ENCODE measurements at places on chromosomes 13 and 19.

GRCh38 chr13:32663660-32664059 is 77.4 kb downstream of the PDS5B start:
- no peak for DNase-seq

GRCh38 chr13:114243971-114244370 is 9.3 kb downstream of the CDC16 start:
- DNase-seq: no peak

DNA sequence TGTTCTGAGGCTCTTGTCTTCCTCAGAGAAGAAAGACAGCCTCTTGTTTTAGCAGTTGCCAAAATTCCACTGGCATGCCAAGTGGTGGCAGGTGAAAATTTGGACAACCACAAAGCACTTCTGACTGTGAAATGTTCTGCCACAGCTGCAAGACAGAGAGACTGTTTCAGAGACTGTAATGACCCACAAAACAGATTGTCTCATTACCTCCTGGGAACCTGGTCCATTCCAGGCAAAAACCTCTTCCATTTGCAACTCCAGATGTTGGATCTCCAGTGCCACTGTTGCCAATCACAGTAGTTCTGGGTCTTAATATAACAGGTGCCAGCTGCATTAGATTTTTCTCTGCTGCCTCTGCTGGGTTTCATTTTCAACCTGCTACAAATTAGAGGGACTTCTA is 911.5 kb downstream of the UQCRFS1 start:
- no peak for DNase-seq

- DNase-seq: no peak
Measured at GRCh38 chr13:38667526-38668109, 19.3 kb upstream of the FREM2 start.

DNA sequence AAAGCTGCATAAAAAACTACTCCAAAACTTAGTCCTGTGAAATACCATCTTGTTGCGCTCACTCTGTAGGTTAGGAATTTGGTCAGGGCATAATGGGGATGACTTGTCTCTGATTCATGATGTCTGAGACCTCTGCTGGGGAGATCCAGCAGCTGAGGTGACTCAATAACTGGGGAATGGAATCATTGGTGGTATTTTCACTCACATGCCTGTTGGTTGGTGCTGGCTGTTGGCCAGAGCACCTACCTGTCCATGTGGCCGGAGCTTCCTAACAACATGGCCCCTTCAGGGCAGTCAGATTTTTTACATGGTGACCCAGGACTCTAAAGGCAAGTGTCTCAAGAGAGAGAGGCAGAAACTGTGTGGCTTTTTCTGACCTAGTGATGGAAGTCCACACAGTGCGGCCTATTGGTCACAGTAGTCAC is 7.4 kb upstream of the ESD start:
- DNase-seq: no peak

- no peak for DNase-seq
Measured at GRCh38 chr13:54879036-54879435, 1850.4 kb downstream of the OLFM4 start.

DNA sequence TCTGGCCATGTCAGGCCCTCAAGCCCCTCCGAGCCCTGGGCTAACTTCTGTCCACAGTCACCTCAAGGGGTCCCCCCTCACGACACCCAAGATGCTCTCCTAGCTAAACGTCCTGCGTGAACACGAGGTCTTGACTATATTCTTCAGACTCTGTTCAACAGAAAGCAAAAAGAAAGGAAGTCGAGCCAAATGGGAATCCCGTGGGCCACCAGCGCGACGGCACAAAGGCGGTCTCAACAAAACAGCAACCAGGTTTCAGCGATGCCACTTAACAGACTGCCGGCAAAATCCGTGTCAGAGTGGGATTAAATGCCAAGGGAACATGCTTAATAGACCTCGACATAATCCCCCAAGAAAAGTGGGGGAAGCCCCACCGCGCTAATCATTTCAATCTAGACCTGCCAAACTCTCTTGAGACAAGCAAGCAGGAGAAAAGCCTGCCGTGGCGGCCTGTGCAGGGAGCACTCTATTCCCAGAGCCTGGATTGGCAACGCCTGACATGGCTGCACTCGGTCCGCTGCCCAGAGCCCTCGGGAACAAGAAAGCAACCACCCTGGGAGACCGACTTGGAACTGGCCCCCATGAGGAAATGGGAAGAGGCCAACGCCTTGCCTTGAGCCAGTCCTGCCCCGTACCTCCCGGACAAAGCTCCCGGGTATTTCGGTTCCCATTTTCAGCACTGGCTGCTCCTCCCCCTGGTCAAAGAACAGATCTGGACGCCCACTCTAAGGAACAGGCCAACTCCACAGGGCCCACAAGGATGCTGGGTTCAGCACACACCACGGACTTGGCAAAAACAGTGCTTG is 16.0 kb downstream of the ZC3H4 start:
- DNase-seq: no peak

- no peak for DNase-seq
Measured at GRCh38 chr13:36997716-36998427, 1.3 kb downstream of the ALG5 start.

- no peak for DNase-seq
Measured at GRCh38 chr13:99677116-99677951, 176.1 kb downstream of the TM9SF2 start.

- no peak for DNase-seq
Measured at GRCh38 chr19:32566246-32566830, 14.7 kb upstream of the PDCD5 start.

- DNase-seq: no peak
Measured at GRCh38 chr13:32311188-32311897, 3.8 kb downstream of the ZAR1L start.

- no peak for DNase-seq
Measured at GRCh38 chr13:72293206-72293605, 426.2 kb upstream of the DACH1 start.

GRCh38 chr13:47256618-47257017 is 359.8 kb upstream of the HTR2A start:
- no peak for DNase-seq

DNA sequence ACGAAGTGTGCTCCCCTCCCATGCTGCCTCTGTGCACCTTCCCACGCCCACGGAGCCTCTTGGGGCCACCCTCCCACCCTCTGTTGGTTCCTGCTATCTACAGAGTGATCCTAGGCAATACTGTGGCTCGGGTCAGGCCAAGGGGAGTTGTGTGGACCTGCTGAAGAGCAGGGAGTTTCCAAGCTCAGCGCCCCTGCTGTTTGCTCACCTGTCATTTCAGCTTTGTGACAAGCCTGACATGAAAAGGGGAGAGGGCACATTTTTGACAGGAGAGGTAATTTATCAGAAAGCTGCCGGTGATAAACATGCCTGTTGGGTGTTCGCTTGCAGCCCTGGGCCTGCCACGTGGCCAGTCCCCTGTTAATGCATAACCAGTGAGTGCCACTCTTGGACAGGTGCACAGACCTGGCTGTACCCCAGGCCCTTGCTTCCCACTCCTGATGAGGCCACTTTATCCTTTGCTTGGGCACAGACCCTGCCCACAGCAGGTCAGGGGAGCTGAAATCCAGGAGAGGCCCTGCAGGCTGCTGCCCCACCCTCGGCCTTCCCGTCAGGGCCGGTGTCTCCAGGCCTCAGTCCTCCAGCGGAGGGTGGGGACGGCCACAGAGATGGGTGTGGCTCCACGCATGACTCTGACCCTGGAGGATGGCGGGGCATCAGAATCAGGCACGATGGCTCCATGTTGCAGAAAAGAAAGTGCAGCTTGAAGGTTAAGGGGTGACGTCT is 201.5 kb upstream of the GPR12 start:
- DNase-seq: no peak

DNA sequence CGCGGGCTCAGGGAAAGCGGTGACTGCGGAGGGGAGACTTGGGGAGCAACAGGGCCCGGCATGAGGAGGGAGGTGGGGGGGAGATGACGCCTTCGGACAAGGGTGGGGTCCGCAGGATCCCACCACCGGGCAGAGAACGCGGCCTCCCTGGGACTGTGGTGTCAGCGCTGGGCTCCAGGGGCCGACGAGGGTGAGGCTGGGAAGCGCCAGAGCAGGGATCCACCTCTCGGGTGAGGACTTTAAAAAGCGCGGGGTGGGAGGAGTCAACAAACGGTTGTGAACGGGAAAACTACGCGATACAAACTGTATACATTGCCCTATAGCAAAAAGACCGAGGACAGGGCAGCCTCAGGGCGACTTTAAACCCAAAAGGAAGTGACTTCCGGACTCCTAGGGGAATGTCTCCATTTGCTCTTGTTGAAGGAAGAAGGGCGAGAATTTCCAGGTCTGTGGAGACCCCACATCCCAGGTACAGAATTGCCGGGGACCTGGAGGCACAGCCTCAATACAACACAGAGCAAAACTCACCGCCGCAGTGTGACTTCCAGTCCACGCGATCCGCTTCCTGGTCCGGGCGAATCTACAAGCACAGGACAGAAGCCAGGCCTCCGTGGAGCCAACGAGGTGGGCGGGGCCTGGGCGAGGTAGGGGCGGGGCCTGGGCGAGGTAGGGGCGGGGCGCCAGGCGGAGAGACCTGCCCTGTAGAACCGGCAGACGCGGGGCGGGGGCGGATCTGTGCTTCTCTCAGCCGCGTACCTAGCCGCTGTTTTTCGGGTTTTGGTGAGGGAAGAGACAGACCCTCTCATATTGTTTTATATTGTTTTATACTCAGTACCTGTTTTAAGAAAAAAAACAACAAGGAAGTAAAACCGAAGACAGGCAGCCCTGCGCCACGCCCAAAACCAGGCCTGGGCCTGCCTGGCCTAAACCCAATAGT is at the start of gene ZNF888:
TSS of gene ZNF888 (minus strand) at position 588 of the 937 bp plus-strand sequence. CDS start 5,555 bp downstream, outside the sequence.
- peak; percentile 72 for DNase-seq

DNA sequence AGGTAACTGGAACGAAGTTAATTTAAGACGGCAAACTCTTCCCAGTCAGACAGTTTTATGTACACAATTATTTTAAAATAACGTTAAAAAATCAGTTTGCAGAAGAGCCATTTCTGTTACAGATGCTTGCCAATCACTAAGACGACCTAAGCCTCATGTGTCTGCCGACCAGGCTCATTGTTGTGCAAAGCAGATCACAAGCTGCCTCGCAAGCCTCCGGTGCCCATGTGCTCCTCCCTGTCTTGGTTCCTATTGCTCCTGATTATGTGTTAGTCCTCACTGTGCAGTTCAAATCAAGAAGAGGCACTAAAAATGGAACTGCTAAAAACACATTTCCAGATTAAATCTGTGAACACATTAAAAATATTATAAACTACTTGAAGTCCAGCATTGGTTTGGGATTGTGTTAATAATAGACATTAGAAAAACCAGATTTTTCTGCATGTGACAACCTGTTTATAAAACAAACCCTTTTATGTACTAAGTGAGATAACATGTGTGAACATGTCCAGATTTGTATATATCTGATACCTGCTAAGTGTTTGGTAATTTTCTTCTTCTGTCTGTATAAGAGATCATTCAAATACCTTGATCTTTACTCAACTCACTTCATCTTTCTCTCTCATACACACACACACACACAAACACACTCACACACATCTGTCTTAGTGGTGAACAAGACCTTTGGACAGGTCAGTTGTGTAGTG is 81.9 kb upstream of the SLC15A1 start:
- no peak for DNase-seq

DNA sequence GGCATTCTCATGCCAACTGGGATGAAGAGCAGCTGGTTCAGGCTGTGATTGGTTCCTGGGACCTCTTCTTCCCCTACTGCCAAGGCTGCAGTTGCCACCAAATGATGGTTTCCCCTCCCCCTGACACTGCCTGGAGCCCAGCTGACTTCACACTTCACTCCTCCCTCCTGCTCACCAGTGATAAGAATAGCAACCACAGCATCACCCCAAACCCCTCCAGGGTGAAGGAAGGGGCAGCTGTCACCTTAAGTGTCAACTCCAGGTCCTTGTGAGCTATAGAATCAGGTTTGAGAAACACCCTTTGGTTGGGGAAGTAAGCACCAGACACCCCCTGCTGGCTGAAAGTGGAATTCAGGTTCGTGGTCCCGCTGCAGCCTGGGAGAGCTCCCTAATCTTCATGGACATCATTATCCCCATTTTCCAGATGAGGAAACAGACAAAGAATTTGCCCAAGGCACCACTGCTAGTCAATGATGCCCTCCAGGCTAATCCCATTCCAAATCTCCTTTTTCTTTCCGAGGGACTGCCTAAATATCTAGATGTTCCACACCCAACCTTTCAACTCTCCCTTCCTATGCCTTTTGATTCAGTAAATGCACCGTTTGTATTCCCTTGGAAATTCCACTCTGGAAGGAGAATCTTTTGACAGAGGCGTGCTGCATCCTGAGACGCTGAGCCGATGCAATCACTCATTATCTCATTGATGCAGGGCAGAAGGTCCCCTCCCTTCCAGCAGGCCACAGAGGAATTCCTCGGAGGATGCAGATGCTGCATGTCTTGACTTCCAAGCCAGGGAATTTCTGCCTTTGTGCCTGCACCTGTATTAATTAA is 50.6 kb upstream of the UQCRFS1 start:
- DNase-seq: peak; percentile 62

- DNase-seq: no peak
Measured at GRCh38 chr19:7917267-7918061, 2.7 kb upstream of the SNAPC2 start.

DNA sequence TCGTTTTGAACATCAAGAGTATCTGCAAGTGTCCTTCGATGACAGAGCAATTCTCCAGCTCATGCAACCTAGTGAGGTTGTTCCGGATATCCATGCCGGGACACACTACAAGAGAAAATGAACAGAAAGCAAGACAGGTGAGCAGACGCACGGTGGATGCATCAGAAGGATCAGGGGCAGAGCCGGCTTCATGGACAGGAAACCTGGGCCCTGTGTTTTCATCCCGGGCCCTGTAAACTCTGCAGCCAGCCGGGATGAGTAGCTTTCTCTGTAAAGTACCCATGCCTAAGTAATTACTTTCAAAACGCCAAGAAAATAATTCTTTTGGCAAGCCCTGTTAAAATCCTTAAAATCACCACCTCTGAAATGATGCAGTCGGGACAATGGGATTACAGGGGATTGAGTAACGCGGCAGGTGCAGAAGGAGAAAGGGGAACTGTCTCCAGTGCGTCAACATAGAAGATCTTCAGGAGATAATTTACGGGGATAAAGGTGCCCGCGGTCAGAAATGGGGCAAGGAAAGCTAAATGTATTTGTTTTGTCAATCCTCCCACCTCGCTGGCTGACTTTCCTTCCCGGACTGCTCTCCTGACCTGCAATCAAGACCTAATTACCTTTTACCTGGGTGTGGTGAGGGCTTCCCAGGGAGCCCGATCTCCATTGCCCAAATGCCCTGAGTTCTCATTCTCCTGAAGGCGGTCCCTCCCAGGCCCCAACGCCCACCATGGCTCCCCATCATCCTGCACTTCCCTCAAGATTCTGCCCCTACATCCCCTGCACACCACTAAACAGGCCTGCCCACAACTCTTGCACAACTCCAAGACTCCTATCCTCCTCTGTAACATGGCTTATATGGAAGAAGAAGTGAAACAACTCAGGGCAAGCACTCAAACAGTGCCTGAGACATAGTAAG is 26.2 kb downstream of the INSR start:
- no peak for DNase-seq

DNA sequence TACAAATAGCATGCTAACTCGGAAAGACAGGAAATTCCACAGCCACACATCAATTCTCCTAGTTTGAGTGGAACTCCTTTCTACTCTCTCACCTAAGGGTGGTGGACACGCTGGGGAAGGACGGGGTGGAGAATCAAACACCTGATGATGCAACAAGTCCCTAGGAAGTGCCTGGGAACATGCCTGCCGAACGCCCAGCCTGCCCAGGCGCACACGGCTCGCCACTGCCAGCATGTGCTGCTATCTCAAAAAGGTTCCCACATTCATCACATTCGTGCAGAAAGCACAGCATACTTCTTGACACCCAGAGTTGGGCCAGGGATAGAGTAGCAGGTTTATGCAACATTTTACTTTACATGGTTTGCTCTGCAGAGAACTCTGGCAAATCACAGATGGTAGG is 164.6 kb downstream of the ABCC4 start:
- DNase-seq: no peak

GRCh38 chr19:28710278-28710677 is 502.7 kb downstream of the UQCRFS1 start:
- peak; percentile 59 for DNase-seq

GRCh38 chr19:32448026-32448425 is 42.5 kb downstream of the DPY19L3 start:
- DNase-seq: no peak

Data from neuronal stem cell (in vitro differentiated cells).